ENCODE measurements at places on chromosomes 6 and 20. TPM values are rescaled to one million over a fixed set of nuclear protein-coding genes. Genes with fewer than 3 reads are reported as not detected.

TENT5A gene
- 2.7 TPM for total RNA-seq

ADAM33 gene
- 0.27 TPM for total RNA-seq

MAP3K7 gene
- 39.4 TPM for total RNA-seq

MYB gene
- 0.56 TPM for total RNA-seq

ZSCAN16 gene
- 20.0 TPM for total RNA-seq

RGS17 gene
- total RNA-seq = 11.5 TPM

RIMS4 gene
- total RNA-seq = 96.1 TPM

LY6G6F gene
- not detected for total RNA-seq

VGLL2 gene
- total RNA-seq = not detected

ULBP2 gene
- 5.4 TPM for total RNA-seq

RBBP8NL gene
- total RNA-seq = not detected

OPRM1 gene
- not detected for total RNA-seq

RSPH4A gene
- total RNA-seq = 0.98 TPM

ADGB gene
- not detected for total RNA-seq

SLC52A3 gene
- not detected for total RNA-seq

ZBTB24 gene
- total RNA-seq = 6.4 TPM

OR10C1 gene
- not detected for total RNA-seq

GSTA2 gene
- total RNA-seq = not detected

WFDC10B gene
- not detected for total RNA-seq

SOBP gene
- total RNA-seq = 16.1 TPM

TP53TG5 gene
- not detected for total RNA-seq

ZC3H12D gene
- 48.7 TPM for total RNA-seq

VIP gene
- total RNA-seq = not detected

SLC35F1 gene
- total RNA-seq = 22.4 TPM

BMP6 gene
- total RNA-seq = 0.25 TPM

FRK gene
- 0.37 TPM for total RNA-seq

LST1 gene
- not detected for total RNA-seq

HLA-DMB gene
- not detected for total RNA-seq

DLL1 gene
- total RNA-seq = 34.3 TPM

SAMD10 gene
- 3.1 TPM for total RNA-seq

TXLNB gene
- total RNA-seq = not detected

PBX2 gene
- total RNA-seq = 105 TPM

F13A1 gene
- not detected for total RNA-seq

NRSN1 gene
- total RNA-seq = 5.7 TPM

COL10A1 gene
- not detected for total RNA-seq

SIRT5 gene
- total RNA-seq = 4.9 TPM

LY86 gene
- not detected for total RNA-seq

LGSN gene
- not detected for total RNA-seq

ZSCAN23 gene
- 18.2 TPM for total RNA-seq

KCNG1 gene
- total RNA-seq = 3.6 TPM

TMC2 gene
- total RNA-seq = not detected

SUPT3H gene
- 16.0 TPM for total RNA-seq

SLC2A10 gene
- 0.37 TPM for total RNA-seq

EGFL8 gene
- 23.0 TPM for total RNA-seq

PAQR8 gene
- 2.7 TPM for total RNA-seq

GPR6 gene
- not detected for total RNA-seq

BPIFB1 gene
- total RNA-seq = not detected

DOK5 gene
- total RNA-seq = 30.8 TPM

SLC17A2 gene
- total RNA-seq = not detected

BLTP3A gene
- total RNA-seq = 27.8 TPM

KIF25 gene
- not detected for total RNA-seq

NQO2 gene
- 28.1 TPM for total RNA-seq

DNAH8 gene
- not detected for total RNA-seq

CUL7 gene
- 43.3 TPM for total RNA-seq

PSORS1C2 gene
- total RNA-seq = 0.49 TPM

TREM2 gene
- total RNA-seq = not detected

RNF144B gene
- total RNA-seq = not detected
